ENCODE measurements at places on chromosomes 3 and 15.

GRCh38 chr3:33926998-33927605 lies 128.7 kb downstream of the PDCD6IP start:
- no peak for DNase-seq

- no peak for DNase-seq
Observed at GRCh38 chr3:124007186-124007585, 15.3 kb upstream of the ROPN1 start.

- DNase-seq = no peak
Observed at GRCh38 chr15:96273317-96274086, 57.0 kb upstream of the NR2F2 start.

DNA sequence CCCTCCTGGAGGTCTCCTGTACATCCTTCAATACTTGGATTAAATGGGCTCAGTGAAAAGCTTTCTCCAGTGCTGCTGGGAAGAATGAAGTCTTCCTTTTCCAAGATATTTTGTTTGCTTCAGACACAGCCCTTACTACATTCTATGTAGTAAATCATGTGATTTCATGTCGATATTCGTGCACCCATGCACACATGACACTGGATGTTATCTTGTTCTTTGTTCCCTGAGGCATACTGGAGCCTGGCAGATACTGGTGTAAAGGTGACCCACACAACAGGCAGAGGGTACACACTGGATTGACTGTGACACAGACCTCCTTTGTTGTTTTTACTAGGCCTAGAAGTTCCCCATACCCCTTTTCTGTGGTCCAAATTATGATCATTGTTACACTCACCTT lies 40.3 kb upstream of the ATP2C1 start:
- no peak for DNase-seq

DNA sequence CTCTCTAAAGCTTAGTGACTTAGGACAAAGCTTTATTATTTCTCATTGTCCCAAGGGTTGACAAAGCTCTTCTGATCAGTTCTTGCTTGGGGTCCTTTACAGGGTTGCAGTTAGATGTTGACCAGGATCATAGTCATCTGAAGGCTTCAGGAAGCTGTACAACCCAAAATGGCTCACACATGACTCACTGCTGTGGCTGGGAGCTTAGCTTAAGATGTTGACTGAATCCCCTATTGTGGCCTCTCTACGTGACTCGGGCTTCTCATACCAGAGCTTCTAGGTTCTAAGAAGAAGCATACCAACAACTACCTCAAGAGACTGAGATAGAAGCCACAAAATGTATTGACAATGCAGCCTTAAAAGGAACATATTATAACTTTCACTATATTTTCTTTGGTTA lies 569.6 kb upstream of the ROBO2 start:
- DNase-seq = no peak

DNA sequence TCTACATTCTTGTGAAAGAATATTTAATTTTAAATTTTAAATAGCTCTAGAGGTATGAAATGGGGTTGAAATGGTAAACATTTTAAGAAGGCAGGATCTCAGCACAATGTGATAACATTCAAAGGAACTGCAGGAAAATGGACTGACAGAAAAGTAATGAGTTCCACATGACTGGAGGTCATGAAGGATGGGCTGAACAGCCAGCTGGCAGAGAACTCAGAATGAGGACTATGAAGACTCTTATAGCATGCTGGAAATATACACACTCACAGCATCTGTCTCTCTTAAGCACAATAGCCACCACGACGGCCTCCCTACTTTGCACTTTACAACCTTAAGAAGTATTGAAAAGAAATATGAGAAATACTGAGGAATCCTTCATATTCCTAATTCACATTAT lies 94.7 kb downstream of the TNIK start:
- DNase-seq = no peak

GRCh38 chr3:47324278-47324865 lies 41.6 kb downstream of the KLHL18 start:
- peak; percentile 37 for DNase-seq

- DNase-seq = no peak
Observed at GRCh38 chr3:183392186-183393034, 36.0 kb downstream of the MCF2L2 start.

GRCh38 chr3:113585228-113585627 lies 52.9 kb downstream of the SIDT1 start:
- DNase-seq = no peak

GRCh38 chr3:156175570-156175969 lies 55.2 kb downstream of the KCNAB1 start:
- no peak for DNase-seq

DNA sequence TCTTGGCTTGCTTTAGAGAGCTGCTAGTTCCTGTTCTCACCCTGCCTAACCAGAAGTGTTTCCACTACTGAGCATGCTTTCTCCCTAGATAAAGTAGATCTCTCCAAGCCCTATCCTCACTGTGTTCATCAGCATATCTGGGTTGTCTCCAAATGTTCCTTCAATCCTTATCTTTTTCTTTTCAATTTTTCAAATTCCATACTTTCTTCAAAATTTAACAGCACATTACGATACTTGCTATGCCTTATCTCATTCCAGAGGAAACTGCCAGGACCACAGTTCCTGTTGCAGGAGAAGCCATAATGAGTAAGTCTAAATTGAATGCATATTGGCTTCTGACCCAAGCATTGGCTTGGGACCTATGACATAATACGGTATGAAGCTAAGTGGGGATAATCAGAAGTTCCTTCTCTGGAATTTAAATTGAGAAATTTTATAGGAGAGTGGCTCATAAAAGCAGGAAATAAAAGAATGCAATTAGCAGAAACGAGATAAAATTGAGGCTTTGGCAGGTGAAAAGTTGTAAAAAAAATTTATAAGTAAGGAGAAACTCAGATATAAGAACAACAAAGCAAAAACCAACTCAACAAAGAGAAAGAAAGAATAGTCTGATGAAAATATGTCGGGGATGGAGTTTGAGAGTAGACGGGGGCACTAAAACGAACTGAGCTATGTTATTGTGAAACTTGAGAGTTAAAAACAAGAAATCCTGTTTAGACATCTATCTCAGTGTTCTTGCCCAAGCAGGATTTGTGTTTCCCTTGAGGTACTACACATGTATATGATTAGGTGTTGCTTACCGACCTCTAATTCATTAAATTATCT lies 631.7 kb upstream of the CCDC54 start:
- DNase-seq = no peak

DNA sequence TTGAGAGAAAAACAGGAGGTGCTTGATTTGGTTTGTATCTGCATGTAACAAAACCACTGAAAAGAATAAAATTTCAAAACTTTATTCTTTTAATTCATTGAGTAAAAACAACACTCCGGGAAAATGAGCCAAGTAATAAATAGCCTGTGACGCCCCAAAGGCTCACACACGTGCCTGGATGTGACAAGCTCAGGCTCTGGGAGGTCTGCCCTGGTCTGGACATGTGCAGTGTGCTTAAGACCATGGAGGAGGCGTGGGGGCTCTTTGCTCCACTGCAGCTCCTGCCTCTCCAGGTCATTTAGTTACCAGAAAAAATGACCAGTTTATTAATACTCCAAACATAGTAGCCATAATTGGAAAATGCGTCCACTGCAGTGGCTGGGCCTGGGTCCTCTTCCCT lies 8.6 kb upstream of the NME9 start:
- DNase-seq = no peak

- no peak for DNase-seq
Observed at GRCh38 chr15:81322676-81323253, 1.2 kb downstream of the STARD5 start.

DNA sequence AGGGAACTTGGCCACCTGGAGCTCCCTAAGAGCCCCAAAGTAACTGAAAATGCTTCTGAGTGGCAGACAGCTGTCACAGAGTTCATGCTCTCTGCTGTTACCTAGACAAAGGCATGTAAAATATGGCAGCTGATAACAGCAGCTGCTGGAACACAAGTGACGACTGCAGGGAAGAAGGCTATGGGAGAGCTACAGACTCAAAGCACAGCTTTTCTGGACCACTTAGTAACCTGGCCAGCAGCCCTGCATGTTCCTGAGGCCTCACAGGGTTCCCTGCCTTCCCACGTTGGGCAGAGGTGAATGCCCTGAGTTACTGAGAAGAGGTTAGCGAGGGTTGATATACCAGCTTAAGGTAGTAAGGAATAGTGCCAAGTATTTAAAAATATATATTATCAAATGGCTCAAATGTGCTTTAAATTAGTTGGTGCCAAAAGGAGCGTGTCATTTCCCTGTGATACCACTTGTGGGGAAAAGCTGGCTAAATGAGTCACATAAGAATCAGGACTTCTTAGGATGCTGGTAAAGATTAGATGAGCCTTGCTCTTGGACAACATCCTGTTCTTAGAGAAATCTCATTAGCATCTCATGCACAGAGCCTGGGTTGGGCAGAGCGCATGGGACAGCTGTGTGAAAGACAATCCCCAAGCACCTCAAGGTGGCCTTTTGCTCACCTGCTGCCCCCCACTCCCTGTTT lies 76.4 kb upstream of the SCN5A start:
- DNase-seq = no peak

GRCh38 chr3:177538750-177539730 lies 341.8 kb upstream of the TBL1XR1 start:
- DNase-seq = no peak

GRCh38 chr3:142987707-142988106 lies 13.7 kb upstream of the U2SURP start:
- no peak for DNase-seq

- no peak for DNase-seq
Observed at GRCh38 chr3:64011685-64012084, 11.6 kb downstream of the PSMD6 start.

- no peak for DNase-seq
Observed at GRCh38 chr3:173863551-173863950, 466.0 kb downstream of the NLGN1 start.

DNA sequence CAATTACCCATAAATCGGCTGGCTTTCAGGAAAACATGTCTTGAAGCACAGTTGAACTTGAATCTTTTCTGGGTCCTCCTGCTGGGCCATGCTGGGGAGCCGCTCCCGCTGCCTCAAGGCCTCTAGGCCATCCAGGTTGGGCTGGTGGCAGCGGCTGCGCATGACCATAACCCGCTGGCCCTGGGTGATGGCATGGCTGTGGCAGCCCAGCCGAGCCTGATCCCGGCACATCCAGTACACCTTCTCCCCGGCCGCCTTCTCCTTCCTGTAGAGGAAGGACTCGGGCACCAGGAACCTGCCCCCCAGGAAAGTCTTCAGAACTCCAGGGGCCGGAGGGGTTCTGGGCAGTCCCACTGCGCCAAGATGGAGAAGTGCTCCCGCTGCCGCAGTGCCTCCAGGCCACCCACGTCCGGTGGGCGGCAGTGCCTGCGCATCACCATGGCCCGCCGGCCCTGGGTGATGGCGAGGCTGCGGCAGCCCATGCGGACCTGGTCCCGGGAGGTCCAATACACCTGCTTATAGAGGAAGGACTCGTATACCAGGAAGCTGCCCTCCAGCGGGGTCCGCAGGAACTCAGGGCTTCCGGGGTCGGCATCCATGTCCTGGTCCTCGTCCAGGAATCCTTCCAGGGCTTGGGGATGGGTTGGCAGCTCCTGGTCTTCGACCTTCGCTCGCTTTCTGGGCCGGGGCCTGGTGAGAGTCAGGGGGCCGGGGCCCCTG lies 84.3 kb upstream of the FXR1 start:
- no peak for DNase-seq

All from NCI-H1105 treated with DMSO at 0.1 percent for 48 hours (cell line).